ENCODE measurements at places on chromosomes 2 and 18. TPM values are rescaled to one million over a fixed set of nuclear protein-coding genes. Genes with fewer than 3 reads are reported as not detected.

LYG1 gene
- total RNA-seq = 1.1 TPM

CACNB4 gene
- 1.0 TPM for total RNA-seq

TEKT4 gene
- not detected for total RNA-seq

GLI2 gene
- 2.0 TPM for total RNA-seq

SLC38A11 gene
- total RNA-seq = 3.0 TPM

RSAD2 gene
- 0.72 TPM for total RNA-seq

NT5DC4 gene
- total RNA-seq = not detected

ATP6V1C2 gene
- total RNA-seq = 1.7 TPM

VAMP8 gene
- 185 TPM for total RNA-seq

Measured in colonic mucosa (tissue), 4 donors.